Epithelial cell of prostate (primary cell): ENCODE measurements at places on chromosomes 6 and 20.

DNA sequence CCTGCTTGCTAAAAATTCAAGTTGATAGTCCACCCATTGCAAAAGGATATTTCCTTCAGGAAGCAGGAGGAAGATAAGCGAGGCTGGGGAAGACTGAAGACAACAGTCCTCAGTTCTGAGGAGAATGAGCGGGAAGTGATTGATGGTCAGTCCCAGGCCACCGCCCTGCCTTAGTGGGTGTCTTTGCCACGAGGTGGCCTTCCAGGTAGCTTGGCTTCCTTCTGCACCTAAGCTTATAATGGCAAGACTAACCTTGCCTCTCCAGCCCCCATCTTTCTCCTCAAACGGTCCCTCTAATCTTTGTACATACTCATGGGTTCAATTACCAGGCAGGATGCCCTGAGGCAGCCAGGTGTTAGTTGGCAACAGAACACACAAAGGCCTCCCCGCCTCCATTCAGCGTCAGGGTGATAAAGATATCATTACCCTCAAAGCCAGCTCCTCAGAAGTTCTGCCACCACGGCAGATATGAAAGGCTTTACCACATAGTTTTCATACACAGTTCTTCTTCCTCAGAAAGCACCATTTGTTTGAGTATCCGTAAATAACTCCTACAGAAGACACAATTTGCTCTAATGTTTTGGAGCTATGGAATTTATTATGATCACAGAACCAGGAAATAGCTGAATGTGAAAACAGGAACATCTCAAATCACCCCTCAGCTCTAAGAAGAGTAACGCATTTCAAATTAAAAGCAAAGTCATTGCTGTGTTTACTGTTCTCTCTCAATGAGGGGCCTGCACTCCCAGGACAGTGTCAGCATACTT, 249.4 kb downstream of the ATXN1 start:
- no peak for DNase-seq

DNA sequence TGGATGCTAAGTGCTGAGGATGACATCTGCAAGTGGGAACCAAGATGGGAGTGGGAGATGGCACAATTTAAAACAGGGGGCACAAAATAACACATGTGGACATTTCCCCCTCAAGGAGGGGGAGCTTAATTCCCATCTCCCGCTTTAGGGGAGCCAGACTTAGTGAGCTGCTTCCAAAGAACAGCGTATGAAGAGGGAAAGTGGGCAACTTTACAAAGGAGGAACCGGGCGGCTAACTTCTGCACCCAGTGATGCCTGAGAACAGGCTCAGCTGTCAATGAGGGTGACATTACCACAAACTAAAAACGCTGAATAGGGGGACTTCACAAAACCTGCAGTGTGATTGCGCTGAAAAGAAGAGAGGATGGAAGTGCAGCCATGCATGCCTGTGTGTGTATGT, 95.5 kb upstream of the NXT1 start:
- no peak for DNase-seq

GRCh38 chr6:43287717-43288679, 10.1 kb upstream of the SLC22A7 start:
- DNase-seq: no peak

DNA sequence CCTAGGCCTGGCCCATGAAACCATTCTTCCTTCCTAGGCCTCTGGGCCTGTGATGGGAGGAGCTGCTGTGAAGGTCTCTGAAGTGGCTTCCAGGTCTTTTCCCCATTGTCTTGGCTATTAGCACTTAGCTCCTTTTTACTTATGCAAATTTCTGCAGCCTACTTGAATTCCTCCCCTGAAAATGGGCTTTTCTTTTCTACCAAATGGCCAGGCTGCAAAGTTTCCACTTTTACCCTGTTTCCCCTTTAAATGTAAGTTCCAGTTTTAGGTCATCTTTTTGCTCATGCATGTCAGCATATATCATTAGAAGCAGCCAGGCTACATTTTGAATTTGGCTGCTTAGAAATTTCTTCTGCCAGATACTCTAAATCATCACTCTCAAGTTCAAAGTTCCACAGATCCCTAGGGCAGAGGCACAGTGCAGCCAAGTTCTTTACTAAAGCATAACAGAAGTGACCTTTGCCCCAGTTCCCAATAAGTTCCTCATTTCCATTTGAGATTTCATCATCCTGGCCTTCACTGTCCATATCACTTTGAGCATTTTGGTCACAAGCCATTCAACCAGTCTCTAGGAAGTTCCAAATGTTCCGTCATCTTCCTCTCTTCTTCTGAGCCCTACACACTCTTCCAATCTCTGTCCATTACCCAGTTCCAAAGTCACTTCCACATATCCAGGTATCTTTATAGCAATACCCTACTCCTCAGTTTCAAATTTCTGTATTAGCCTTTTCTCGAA, 71.9 kb downstream of the TBC1D7 start:
- no peak for DNase-seq

DNA sequence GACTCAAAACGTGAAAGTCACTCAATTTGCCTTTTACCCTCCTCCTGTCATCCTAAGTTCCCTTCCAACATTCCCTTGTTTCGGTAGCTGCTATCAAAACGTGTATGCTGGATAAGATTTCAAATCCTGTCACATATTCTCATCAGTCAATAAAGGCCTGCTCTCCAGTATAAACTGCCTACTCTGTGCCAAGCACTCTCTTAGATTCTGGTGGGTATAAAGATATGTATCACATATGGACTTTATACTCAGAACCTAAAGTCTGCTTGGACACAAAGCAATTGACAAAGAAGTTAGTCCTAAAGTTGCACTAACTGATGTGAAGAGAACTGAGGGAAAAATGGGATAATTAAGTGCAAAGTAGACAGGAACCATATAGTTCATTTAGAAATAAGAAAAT, 476.6 kb upstream of the MARCKS start:
- no peak for DNase-seq

- DNase-seq: no peak
Observed at GRCh38 chr6:135624402-135625295, 127.1 kb upstream of the AHI1 start.

DNA sequence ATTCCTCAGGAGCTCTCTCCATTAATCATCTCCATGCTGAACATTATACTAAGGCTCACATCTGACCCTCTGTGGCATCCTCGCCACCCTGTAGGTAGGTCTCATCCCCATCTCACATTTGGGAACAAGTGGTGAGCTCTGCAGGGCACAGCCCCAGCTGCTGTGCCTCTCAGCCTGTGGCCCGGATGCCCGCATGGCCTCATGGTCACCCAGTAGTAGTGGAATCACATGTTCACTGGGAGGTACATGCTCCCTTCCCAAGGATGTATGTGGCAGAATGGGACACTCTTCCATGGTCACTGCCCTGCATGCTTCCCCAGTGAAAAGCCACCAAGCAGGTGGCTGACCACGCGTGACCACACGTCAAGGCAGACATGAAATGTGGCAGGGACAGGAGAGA, 26.3 kb upstream of the APMAP start:
- no peak for DNase-seq

- no peak for DNase-seq
Observed at GRCh38 chr6:90442366-90442765, 144.5 kb downstream of the MAP3K7 start.

DNA sequence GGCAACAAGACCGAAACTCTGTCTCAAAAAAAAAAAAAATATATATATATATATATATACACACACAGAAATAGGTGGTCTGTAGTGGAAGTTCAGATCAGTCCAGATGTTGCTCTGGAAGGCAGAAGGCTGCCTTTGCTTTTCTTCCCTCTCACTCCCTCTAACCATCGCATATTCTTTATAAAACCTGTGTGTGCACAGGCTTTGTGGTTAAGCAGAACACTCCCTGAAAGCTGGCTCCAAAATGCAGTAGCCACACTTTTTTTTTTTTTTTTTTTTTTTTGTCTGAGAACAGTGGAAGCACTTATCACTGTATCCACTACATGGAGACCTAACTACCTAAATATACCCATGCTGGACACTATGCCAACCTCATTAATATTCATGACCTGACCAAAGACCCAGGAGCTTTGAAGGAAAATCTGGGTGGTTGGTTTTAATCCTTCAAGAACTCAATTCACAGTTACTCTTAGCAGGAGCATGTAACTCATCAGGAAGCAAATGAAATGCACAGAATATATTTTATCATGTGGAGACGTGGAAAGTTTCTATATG, 20.0 kb upstream of the GFOD1 start:
- no peak for DNase-seq

- DNase-seq: no peak
Observed at GRCh38 chr20:62275219-62275618, 27.6 kb upstream of the ADRM1 start.

DNA sequence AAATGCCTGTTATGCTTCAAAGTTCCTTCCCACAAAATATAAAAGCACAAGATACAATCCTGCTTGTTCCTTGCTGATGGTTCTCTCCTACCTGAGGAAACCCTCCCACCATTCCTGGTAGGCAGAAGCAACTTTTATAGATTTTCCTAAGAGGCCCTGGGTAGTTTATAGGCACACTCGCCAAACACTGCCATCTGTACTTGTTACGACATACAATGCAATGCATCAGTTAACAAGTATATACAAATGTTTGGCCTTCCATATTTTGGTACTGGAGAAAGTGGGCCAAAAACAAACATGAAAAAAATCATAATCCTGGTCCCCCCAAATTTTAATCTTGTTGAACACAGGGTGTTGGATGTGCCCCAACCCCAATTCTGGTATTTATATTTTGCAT, 16.6 kb downstream of the MCM9 start:
- no peak for DNase-seq

DNA sequence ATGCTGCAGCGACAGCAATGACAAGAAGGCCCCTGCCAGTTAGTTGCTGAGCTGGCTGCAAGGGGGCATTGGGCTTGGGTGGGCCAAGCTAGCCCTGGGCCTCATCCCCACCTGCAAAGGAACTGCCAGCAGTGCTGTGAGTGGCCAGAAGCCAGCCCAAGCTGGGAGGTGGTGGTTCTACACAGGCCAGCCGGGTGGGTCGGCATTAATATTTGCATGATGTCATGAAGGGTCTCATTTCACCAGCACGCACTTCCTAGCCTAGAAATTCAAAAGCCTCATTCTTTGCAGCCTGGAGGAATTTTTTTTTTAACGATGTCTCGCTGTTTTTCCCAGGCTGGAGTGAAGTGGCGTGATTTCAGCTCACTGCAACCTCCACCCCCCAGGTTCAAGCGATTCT, 62.0 kb downstream of the IYD start:
- no peak for DNase-seq

GRCh38 chr6:130836055-130836640, 8.9 kb downstream of the SMLR1 start:
- DNase-seq: no peak

DNA sequence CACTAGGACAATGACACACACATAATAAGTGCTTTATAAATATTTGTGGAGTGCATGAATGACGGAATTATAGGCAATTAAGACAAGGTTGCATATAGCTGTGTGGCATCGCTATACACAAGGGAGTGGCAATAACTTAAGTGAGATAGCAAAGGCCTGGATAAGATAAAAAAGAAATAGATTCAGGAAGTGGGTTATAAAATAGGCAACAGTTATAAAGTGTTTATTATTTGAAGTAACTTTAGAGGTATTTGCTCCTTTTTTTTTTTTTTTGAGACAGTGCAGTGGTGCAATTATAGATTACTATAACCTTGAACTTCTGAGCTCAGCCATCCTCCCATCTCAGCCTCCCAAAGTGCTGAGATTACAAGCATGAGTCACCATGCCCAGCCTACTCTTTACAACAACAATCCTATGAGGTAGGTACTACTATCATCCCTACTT, 75.9 kb upstream of the LOC128125822 start:
- no peak for DNase-seq

- DNase-seq: no peak
Observed at GRCh38 chr6:41042226-41043055, at the start of gene TSPO2. TSPO2 (plus strand) TSS chr6:41042467; CDS start chr6:41042986, 519 bp downstream.

DNA sequence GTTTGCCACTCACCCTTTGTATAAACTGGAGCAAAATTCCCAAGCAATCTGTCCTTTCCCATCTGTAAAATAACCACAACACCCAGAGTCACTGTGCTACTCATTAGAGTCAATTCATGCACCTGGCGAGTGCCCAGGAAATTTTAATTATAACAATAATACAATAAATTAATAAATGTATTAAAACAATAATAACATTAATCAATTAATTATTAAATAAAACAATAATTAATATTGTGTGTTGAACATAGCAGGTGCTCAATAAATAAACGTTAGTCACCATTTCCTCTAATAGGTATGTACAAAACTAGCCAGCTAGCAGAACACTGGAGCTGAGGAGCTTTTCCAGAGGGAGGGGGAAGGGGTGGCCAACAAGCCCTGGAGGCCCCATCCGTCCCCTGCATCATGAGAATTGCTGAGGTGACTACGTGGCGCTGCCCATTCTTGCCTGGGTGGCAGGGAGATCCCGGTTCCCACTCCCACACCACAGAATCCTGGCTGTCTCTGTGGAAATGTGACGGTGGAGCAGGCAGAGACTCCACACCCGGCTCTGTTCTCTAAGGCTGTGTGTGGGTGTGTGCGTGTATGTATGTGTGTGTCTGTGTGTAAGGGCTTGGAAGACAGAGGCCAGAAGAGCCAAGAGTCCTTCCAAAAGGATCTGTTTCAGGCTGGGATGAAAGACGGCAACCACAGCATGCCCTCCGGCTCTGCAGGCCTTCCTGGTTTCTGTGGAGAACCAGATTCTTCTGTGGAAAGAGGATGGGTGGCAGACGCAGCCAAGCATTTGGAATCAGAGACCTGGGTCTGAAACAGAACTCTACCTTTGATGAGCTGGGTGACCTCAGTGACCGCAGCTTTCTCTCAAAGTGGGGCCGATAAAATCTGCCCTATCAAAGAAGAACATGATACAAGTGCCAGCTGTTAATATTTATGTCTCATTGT, 18.8 kb upstream of the EZR start:
- no peak for DNase-seq

DNA sequence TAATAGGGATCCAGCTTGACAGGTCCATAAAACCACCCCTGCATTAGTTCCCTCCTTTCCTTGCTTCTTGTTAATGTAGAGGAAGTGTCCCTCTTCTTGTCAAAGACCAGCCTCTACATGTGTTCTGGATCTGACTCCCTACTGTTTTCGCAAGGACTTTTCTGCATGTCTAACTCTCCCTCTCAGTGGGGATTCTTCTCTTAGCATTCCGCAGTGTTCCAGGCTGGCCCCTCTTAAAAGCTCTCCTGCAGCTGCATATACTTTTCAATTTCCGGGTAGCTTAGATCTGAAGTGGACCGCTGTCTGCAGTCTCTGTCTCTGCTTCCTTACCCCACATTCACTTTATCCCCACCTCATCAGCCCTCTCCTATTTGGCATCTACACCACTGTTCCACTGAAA, 96.1 kb upstream of the MAN1A1 start:
- DNase-seq: no peak

DNA sequence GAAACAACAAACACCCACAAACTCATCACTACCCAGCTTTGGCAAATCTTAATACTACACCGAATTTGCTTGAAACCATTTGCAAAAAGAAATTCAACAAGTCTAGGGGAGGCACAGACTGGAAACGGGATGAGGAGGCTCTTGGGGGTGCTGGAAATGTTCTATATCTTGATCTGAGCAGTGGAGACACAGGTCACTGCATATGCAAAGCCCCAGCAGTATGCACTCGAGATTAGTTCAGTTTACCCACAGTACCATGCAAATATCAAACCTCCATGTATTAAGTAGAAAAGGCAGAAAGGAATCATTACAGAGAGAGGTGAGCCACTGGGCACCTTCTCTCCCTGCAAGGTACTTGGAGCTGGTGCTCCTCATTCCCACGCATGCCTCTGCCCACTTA, 75.9 kb downstream of the PREX1 start:
- DNase-seq: no peak
